Upper lobe of right lung (tissue), 1 donor: ENCODE measurements at places on chromosomes 2 and 18.
A peak's percentile ranks its signal among the peaks of the same experiment; 100 is the strongest.

DNA sequence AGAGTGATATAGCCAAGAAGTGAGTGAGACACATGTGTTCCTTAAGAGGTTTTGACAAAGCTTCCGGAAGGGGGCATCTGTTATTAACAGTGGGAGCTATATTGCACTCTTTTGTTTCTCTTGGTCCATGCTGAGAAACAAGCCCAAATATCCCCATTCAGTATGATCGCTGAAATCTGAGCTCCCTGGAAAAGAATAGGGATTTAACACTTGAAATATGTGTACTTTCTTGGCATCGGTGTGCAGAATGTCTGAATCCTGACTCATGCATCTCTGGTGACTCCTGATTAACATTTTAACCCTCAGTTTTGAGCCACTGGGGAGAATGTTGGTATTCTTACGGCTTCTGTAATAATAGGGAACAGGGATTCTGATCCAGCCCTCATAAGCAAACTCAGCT, 448.1 kb downstream of the TSN start:
- no peak for DNase-seq

- no peak for DNase-seq
These were observed 22.0 kb upstream of the NFATC1 start for GRCh38 chr18:79373736-79374135.

- DNase-seq: no peak
These were observed 151.1 kb downstream of the FSHR start for GRCh38 chr2:49003201-49003600.

GRCh38 chr2:2899826-2900225, 477.8 kb downstream of the EIPR1 start:
- no peak for DNase-seq

GRCh38 chr2:216283038-216283900, 89.0 kb downstream of the MARCHF4 start:
- DNase-seq: no peak

DNA sequence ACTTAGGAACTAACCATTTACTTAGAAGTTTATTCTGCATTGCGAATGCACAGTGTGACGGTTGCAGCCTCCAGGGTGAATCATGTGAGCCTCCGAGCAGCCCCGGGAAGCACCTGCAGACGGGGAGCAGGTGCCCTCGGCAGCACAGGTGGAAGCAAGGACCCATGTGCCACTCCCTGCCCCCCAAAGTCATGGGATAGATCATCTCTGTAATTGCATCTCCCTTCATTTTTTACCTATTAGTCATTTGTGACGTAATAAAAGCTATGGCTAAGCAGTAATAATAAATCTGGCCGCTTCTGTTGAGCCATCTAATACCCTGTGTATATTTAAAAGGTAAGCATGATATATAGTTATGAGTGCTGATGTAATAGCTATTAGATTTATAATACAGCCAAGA, 97.2 kb downstream of the PTGR3 start:
- DNase-seq: no peak

DNA sequence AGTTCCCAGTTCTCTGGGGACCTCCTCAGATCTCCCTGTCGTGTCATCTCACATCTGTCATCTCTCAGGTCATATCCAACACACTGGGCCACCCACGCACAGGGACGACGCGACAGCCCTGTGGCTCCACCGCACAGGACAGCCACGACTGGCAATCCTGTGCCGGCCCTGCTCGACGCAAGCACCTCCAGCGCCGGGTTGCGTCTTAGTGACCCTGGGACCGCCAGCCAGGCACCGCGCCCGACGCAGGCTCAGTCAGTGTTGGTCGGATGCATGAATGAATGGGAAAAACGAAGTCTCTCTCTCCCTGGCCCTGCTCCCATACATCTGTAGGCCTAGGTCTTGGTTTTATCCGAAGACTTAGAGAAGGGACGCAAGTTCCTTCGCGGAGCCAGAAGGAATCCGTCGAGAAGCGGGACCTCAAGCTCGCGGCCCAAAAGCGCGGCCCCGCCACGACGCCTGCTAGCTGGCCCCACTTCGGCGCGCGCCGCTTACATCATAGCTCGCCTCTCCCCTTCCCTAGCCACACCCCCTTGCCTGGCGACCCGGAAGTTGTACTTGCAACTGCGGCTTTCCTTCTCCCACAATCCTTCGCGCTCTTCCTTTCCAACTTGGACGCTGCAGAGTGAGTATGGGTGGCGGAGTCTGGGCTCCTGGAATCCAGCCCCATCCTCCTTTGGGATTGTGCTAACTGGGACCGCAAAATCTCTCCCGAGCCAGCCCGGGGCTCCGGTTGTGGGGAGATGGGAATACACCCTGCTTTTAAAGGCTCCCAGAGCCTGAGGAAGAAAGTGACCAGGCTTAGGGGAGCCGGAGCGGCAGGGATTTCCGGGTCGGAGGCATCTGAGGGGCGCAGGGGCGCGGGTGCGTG, at the start of gene RPL31:
RPL31 (plus strand) TSS at position 599 of the 871 bp plus-strand sequence. CDS start 413 bp downstream, outside the sequence.
- peak; percentile 99 for DNase-seq

DNA sequence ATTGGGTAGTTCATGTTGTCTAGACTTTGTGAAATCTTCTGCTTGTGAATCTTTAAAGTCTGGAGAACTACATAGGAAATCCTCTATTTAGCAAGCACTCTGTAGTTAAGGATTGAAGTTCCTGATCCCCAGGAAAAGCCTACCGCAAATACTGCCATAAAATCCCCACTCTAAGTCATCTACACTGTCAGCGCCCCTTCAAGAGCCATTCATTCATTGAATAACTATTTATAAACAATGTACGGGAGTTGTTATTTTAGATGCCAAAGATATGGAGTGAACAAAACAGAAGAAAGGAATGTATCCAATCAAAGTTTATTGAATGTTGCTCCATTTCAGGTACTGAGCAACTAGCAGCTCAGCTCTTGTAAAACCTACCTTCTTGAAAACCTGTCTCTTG, 36.5 kb upstream of the SLC39A10 start:
- DNase-seq: no peak

DNA sequence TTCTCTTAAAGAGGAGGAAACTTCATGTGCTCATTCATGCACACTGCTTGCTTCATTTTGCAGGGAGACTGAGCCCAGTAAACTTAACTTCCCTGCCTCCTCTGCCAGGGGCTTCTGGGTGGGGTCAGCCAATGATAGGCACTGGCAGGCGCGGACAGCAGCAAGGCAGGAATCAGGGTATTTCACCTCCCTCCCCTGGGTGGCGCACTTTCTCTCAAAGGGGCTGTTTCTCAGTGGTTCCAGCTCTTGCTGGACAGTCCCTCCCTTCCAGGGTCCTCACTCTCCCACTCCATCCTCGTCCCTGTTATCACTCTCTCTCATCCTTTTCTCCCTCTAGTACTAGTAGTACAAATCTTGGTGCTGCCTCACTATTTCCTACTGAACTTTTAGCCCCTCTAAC, 320.5 kb upstream of the ZNF521 start:
- DNase-seq: no peak

- DNase-seq: no peak
These were observed 850.6 kb downstream of the CNTNAP5 start for GRCh38 chr2:124875627-124876244.

DNA sequence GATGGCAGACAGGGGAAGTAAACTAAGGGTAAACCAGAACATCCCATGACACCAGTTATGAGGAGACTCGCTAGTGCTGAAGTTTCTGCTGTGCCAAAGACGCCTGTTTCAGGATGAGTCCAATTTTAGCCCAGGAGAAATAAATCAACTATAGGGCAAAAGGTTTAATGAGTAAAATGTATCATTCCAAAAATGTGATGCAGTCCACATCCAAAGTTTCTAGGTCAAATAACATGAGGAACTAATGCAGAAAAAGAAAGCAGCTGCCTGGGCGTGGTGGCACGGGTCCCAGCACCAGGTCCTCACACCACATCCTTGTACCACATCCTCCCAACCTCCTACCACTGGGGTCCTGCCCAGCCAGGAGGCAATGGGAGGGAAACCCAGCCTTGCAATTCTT, 126.9 kb upstream of the CTAGE1 start:
- no peak for DNase-seq

DNA sequence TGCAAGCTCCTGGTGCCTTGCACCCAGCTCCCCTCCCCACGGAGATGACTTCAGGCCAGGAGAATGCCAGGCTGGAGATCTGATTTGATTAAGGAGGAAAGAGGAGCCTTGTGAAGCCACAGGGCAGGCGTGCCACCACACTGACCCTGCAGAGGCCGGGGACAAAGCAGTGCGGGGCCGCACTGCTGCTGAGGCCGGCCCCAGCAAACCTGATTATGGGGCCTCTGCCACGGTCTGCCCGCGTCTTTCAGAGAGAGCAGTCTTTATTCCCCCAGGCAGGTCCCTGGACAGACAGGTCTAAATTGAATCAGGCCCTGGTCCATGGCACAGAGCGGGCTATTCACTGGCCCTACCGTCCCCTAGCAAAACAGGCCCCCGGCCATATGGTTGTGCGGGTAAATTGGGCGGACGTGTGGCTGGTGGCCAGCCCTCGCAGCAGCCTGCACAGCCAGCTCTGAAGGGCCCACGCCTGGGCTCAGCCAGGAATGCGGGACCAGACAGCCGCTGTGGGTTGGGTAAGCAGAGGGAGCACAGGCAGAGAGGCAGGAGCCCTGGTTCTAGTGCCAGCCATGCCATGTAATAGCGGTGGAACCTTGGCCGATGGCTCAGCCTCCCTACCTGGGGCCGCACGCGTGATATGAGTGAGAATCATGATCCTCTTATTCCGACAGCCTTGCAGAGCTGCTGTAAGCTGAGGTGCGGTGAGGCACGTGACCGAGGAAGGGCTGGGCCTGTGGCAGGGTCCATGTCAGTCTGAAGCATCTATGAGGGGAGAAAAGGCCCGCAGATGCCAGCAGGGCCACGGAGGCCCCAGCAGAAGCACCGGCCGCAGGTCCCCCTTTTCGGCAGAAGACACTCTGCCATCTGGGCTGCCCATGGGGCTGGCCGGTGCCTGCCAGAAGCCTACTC, 97.3 kb upstream of the MYCN start:
- no peak for DNase-seq

- no peak for DNase-seq
These were observed 7.9 kb upstream of the CCBE1 start for GRCh38 chr18:59705145-59705544.

DNA sequence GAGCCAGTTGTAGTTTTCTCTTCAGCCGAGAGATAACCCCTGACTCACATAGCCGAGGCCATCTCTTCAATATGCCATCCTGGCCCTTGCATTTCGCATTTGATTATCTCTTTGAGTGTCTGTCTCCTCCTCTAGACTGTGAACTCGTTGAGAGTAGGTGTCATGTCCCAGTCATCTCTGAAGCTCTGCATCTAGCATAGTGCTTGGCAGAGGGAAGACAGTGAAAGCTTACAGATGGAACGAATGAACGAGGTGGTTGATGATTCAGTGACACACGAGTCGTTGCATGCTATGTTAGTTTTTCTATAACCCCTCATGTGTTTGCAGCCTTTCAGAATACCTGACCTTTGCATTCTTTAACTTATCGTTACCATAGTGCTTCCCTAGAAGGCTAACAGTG, 59.9 kb upstream of the CYRIA start:
- DNase-seq: no peak

- peak; percentile 32 for DNase-seq
These were observed 40.4 kb downstream of the LDLRAD4 start for GRCh38 chr18:13258921-13259320.

DNA sequence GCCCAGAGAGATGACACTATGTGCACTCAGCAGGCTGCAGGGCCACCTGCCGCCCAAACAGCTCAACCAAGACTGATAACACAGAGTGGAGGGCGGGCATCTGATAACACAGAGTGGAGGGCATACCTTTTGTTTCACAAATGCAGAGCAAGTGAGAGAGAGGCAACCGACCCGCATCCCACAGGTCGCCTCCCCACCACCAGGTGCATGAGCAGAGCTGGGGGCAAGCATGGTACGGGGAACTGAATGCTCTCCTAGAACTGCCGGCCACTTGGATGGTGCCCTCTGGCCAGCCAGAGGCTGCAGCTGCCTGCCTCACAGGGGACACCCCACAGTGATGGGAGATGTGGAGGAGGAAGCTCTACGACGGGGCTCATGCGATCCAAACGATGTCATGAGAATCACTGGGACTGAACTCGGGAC, 49.5 kb downstream of the ANO7 start:
- DNase-seq: peak; percentile 54

DNA sequence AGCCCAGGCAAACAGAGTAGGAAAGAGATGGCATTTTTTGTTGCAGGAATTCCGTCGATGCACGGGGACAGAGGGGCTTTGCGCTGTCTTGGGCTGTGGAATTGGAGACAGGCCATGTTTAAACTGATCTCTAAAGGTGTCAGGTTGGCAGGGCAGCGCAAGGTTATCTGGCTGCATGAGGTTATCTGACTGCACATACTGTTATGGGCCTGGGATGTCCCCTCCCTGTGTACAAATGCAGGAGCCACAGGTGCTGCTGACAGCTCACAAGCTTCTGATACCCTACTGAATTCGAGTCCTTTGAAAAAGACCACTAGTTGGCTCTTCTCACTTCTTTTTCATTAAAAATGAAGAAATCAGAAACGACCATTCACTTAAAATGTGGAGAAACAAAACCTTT, 255.4 kb downstream of the PLCL1 start:
- DNase-seq: no peak

DNA sequence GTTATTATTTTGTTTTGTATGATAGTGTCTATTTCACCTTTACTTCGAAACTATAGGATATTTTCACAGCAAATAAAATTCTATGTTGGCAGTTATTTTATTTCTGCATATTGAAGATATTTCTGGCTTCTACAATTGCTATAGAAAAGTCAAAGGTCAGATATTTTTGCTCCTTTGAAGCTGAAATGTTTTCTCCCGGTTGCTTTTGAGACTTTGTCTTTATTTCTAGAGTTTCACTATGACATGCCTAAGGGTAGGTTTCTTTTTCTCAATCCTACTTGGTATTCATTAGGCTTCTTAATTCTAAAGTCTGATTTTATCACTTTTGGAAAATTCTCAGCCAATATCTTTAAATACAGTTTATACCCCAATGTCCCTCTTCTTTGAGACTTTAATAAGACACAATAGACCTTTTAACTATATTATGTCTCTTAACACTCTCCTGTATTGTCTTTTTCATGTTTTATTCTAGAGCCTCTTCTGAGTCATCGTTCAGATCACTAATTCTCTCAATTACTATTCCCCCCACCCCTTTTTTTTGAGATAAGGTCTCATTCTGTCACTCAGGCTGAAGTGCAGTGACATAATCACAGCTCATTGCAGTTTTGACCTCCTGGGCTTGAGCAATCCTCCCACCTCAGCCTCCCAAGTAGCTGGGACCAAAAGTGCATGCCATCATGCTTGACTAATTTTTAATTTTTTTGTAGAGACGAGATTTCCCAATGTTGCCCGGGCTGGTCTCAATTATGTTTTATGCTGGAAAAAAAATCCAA, 50.5 kb downstream of the USP37 start:
- no peak for DNase-seq

GRCh38 chr2:147696426-147696825, 148.4 kb upstream of the ACVR2A start:
- DNase-seq: no peak
